ENCODE measurements at places on chromosomes 4 and X. TPM values are rescaled to one million over a fixed set of nuclear protein-coding genes. Genes with fewer than 3 reads are reported as not detected.

- no peak for DNase-seq
Observed at GRCh38 chr4:10577018-10577417, 107.5 kb downstream of the CLNK start.

GRCh38 chr4:70583952-70584834, 7.9 kb upstream of the AMBN start:
- DNase-seq: no peak

The TMLHE gene
- total RNA-seq: 15.5 TPM

The FGB gene
- total RNA-seq: not detected

DNA sequence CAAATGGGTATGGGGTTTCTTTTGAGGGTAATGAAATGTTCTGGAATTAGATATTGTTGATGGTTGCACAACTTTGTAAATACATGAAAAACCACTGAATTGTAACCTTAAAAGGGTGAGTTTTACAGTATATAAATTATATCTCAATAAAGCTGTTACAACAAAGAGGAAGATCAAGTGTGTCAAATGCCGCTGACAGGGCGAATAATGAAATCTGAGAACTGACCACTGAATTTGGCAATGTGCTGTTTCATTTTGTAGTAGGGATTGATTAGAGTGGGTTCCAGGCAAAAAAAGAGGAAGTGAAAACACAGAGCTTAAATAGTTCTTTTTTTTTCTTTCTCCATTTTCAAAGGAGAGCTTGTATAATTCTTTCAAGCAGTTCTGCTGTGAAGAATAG, 161.1 kb upstream of the NAP1L5 start:
- DNase-seq: no peak

- no peak for DNase-seq
Observed at GRCh38 chrX:135086197-135086854, 34.0 kb downstream of the ETDB start.

- DNase-seq: no peak
Observed at GRCh38 chrX:48022738-48023137, 15.9 kb downstream of the SPACA5 start.

DNA sequence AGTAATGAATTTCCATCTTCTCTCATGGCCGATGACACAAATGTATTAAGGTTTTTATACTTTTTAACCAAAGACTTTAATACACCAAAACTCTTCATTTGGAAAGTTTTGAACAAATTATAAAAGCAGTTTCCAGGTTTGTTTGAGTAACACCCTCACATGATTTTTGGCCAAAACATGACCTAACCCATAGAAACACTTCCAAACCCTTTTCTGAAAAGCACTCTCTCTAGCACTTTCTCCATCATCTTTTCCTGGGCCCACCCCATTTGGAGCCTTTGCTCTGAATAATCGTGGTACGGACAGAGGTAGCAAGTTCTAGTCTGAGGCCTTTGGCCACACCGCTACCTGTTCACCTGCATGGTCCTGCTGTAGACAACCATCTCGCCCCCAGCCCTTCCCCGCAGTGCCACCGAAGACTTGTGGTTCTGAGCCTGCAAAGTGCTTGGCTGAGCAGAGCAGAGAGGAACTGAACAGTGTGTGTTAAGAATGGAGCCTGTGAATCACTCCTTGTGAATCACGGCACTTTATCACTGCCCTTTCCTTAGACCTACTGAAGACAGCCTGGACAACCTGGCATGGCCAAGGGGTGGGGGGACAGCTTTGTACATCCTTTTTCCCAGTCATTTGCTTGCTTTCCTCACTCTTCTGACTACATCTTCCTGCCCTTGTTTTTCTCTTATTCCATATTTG, 181.8 kb downstream of the PTTG2 start:
- no peak for DNase-seq

DNA sequence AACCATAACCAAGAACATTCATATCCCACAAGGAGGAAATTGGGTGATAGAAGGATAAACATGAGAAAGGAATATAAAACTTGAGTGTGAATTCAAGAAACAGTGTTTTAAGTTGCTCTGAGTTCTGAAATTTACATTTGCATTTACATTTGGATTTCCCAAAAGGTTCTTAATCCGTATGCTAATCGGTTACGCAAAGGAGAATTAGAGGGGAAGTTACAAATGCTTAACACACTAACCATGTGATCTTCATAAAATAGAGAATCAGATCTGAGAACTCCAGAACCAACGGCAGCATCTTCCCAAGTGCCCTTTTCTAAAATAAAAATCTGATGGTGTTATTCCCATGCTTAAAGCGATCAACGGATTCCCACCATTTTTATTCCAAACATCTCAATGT, 48.0 kb downstream of the PROM1 start:
- no peak for DNase-seq

GRCh38 chrX:97401586-97402136, 518.0 kb downstream of the RPA4 start:
- DNase-seq: no peak

DNA sequence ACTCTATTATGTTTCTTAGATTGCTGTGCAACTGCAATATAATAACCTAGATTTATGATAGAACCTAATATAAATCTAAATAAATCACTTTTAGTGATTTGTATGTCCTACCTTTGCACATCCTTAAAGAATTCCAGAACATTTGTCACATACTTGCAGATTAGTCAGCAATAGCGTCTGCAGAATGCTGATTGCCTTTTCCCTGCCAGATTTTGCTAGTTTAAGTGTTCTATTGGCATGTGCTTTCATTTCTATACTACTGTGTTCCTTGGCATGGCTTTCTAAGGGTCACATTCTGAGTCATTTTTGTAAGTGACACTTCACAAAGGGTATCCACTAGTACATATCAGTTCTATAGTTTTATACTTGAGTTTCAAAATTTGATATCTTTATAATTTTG, 303.1 kb upstream of the GIMD1 start:
- DNase-seq: no peak

GRCh38 chrX:109590176-109590575, 34.8 kb downstream of the KCNE5 start:
- no peak for DNase-seq

- no peak for DNase-seq
Observed at GRCh38 chr4:38982361-38983095, 49.7 kb downstream of the TMEM156 start.

DNA sequence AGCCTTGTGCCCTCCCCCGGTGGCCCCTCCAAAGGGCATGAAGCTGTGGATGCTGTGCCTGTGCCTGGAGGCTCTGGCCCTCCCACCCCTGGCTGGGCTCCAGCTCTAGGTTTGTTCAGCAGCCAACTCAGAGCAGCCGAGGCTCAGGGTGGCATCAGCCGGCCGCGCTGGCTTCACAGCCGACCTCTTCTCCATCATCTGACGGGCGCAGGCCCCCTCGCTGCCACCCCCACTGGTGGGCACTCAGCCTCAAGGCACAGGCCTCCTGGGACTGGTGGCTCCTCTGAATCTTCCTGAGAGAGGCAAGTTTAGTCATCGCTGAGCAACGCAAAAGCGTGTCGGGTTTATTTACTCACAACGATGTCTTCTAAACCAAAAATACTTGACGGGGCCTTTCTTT, 46.0 kb downstream of the PCGF3 start:
- no peak for DNase-seq

The FAM241A gene
- total RNA-seq: 1.7 TPM

GRCh38 chrX:77118686-77119085, 328.5 kb upstream of the FGF16 start:
- DNase-seq: no peak

The TEX28 gene
- not detected for total RNA-seq

- DNase-seq: no peak
Observed at GRCh38 chrX:119063428-119063827, 9.4 kb upstream of the CT47C1 start.

DNA sequence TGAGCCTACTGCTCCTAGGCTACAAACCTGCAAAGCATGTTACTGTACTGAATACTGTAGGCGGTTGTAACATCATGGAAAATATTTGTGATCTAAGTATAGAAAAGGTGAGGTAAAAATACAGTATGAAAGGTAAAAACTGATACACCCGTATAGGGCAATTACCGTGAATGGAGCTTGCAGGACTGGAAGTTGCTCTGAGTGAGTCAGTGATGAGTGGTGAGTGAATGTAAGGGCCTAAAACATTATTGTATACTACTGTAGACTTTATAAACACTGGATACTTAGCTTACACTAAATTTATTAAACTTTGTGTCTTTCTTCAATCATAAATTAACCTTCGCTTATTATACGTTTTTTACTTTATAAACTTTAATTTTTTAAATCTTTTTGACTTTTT, 3.7 kb downstream of the KIF4A start:
- no peak for DNase-seq

The RPA4 gene
- total RNA-seq: 7.8 TPM

- DNase-seq: no peak
Observed at GRCh38 chr4:163622379-163623035, 128.0 kb downstream of the TMA16 start.

The KIT gene
- 9.2 TPM for total RNA-seq

The LPAR4 gene
- total RNA-seq: not detected

DNA sequence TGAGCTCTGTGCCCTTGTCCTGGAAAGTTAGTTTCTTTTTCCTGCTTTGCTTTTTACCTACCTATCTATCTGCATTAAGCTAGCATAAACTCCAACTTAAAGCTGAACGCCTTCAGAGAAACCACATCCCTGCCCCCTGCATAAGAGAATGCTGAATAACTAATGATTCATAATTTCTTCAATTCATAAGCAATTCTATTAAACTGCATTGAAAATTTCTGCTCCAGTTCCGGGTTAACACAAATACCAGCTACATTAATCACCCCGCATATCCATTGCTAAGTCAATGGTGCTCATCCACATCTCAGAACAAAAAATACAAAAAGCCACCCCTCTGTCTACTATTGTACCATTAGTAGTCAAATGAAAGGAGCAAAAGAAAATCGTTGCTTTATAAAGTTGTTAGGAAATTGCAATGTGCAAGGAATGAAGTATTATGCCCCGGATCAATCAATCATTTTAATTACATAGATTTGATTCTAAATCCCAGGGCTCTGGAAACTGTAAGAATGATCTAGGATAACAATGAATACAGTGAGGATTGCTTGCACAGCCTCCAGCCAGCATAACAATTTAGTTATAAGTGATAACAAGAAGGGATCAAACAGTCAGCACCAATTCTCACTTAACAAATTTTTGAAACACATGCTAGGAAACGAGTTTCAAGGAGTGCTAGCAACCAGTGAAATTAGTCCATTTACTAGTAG, 106.8 kb downstream of the ELOVL6 start:
- no peak for DNase-seq

- DNase-seq: peak; percentile 78
Observed at GRCh38 chrX:46796574-46797191, 37.8 kb upstream of the SLC9A7 start.

DNA sequence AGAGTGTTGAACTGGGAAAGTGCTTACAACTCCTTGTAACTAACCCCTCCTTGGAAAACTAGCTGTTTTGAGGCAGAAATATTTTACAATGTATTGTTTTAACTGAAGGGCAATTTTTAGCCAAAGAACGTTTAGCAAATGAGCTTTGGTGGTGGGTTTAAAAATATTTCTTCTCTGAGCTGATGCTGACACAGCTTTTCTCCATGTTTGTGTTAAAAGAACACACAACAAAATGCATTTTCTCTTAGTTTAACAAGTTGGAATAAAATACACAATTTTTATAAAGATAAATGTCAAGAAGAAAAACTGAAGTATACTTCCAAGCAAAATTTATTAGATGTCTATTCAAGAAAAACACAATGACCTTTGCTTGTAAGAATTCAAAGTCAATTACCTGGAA, 49.9 kb upstream of the PDLIM3 start:
- no peak for DNase-seq

DNA sequence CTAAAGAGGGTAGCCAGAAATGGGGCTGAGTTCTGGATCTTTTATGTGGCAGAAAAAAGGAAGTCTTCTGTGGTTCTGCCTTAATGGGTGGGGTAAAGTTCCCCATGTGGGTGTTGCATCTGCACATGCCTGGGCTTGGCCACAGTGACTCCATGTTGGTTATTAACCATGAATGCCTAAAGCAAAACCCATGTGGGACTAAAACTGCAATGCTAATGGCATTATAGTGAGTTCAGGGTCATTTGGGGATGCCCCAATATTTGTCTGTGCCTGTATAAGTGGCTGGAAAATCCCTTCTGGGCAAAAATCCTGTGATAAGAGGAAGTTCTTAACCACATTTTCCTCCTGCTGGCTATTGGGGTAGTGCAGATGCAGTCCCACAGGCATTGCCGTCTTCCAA, 857.4 kb downstream of the FAT4 start:
- no peak for DNase-seq

The CPZ gene
- total RNA-seq: 1.2 TPM

The CWH43 gene
- 0.70 TPM for total RNA-seq

- no peak for DNase-seq
Observed at GRCh38 chrX:120377715-120378114, 15.8 kb downstream of the ATP1B4 start.

DNA sequence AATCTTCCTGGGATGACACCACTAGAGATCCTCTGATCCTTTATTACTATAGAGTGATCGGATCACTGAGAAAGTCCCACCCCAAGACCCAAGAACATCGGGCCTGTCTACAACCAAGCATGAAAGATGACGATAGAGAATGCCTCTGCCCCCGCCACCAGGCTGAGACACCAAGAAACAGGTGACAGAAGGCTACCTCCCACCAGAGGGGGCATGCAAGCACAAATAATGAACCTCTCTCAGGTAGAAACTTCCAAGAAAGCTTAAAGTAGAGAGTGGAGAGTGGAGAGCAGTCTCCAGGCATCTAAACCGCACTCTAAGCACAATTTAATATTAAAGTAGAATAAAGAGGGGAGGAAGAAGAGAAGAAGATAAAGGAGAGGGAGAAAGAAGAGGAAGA, 402.6 kb downstream of the INPP4B start:
- no peak for DNase-seq

GRCh38 chrX:19293606-19294325, 50.0 kb upstream of the PDHA1 start:
- DNase-seq: no peak

The SOWAHD gene
- total RNA-seq: 2.5 TPM

The STS gene
- total RNA-seq: 5.6 TPM

GRCh38 chr4:68575081-68575480, 1.0 kb downstream of the UGT2B17 start:
- no peak for DNase-seq

The TAF7L gene
- not detected for total RNA-seq

The SLC25A43 gene
- 29.3 TPM for total RNA-seq

GRCh38 chr4:83758285-83758684, 222.4 kb downstream of the GPAT3 start:
- DNase-seq: no peak

The PHOX2B gene
- not detected for total RNA-seq

- no peak for DNase-seq
Observed at GRCh38 chrX:134004084-134004483, 18.7 kb upstream of the GPC3 start.

Measured in Peyer's patch (tissue), 4 donors.